ENCODE measurements at places on chromosomes 7 and 10.

GRCh38 chr7:32200646-32201045, 130.4 kb upstream of the PDE1C start:
- no peak for DNase-seq

GRCh38 chr7:150473902-150474301, 23.5 kb downstream of the GIMAP8 start:
- no peak for DNase-seq

GRCh38 chr7:143906895-143907294, 4.9 kb upstream of the TCAF1 start:
- DNase-seq = no peak

GRCh38 chr10:28242555-28243204, 60.2 kb downstream of the MPP7 start:
- DNase-seq = no peak

Data from endothelial cell (in vitro differentiated cells).